HAP-1 (cell line): ENCODE measurements at places on chromosomes 4 and X.
A peak's percentile ranks its signal among the peaks of the same experiment; 100 is the strongest.

DNA sequence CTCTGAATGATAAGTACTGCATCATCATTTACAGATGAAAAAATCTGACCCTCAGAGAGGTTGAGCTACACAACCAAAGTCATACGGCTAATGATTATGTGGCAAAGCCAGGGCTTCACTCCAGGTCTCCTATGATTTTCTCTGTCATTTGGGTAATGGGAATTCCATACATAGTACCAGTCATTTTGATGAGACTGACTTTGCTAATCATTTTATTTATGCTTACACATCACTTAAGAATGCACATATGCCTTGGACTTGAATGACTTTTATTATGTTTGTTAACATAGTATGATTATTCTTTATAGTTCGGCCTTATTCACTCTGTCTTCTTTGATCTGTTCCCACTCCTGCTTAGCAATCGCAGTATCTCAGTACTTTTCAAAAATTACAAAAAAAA lies 255.1 kb upstream of the GPRIN3 start:
- no peak for DNase-seq

GRCh38 chr4:165921546-165921945 lies 48.5 kb downstream of the TLL1 start:
- DNase-seq = no peak

DNA sequence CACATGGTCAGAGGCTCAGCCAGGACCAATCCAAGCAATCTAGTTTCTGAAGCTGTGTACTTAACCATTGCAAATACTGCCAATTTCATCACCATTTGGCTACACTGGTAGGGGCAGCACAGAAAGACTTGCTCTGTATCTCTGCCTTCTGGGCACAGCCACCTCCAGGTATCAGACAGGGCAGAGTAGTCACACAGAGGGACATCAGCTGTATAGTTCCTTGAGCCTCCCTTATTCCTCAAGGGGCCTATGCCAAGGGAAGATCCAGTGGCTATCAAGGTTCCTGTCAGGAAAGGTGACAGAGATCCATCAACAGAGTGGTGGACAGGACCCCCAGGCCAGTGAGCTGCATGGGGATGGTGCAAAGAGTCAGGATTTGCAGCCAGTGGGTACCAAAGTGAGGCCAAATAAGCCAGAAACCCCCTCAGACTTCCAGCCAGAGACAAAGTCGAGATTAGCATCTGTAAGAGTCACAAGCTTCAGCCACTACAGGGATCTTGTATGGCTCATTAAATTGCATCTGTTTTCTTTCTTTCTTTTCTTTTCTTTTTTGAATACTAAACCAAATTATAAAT lies 381.6 kb upstream of the CPEB2 start:
- DNase-seq = no peak

DNA sequence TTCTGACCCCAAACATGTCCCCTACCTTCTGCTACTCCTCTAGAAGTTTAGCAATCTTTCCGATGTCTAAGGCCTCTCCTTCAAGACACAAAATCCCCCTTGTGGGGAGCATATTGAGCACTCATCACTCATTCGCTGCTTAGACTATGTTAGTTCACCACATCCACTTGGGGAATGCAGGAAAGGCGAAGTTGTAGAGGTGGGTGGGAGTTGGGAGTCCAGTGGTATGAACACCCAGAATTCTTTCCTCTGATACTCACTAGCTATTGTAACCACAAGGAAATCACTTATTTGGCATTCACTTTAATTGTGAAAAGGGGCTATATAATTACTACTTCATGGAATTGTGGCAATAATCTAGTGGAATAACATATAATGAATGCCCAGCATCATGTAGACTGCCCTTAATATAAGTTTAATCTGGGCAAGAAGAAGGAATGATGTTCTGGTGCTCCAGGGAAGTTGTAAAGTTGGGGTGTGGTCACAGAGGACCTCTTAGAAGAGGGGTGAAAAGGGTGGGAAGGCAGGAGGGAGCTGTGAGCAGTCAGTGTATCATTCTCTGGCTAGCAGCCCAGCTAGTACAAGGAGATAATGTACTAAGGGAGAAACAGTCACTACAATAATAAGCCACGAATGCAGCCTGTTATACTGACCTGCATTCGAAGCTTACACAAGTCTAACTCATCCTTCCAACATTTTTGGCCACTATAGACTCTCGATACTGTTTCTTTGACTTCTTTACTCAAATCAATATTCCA lies 468.2 kb upstream of the DIPK2B start:
- no peak for DNase-seq

GRCh38 chrX:120504569-120504968 lies 35.5 kb upstream of the LAMP2 start:
- no peak for DNase-seq

GRCh38 chrX:35444671-35445355 lies 353.3 kb upstream of the MAGEB16 start:
- DNase-seq = no peak

GRCh38 chrX:94204524-94204923 lies 530.5 kb downstream of the FAM133A start:
- DNase-seq = peak; percentile 35

- DNase-seq = no peak
Measured at GRCh38 chr4:183765251-183765911, 106.3 kb downstream of the TRAPPC11 start.

GRCh38 chrX:38929966-38930421 lies 128.7 kb downstream of the MID1IP1 start:
- DNase-seq = no peak

GRCh38 chrX:15672881-15673280 lies 8.3 kb upstream of the CLTRN start:
- no peak for DNase-seq

GRCh38 chr4:17681281-17682221 lies 67.1 kb downstream of the MED28 start:
- no peak for DNase-seq

DNA sequence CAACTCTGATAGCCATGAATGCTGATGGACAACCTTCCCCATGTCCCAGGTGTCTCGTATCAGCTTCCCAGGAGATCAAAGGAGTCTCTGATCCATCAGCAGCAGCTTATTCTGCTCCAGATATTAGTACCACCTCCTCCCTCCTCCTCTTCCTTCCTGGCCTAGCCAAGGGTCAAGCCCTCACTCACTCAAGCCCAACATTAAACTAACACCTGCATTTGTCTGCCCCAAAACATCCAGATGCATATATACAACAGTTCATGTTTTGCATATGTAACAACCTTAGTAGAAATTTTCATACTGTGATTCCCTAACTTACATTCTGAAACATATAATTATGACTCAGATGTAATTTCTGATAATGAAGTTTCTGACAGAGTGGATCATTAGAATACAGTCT lies 29.9 kb downstream of the BCLAF3 start:
- no peak for DNase-seq

DNA sequence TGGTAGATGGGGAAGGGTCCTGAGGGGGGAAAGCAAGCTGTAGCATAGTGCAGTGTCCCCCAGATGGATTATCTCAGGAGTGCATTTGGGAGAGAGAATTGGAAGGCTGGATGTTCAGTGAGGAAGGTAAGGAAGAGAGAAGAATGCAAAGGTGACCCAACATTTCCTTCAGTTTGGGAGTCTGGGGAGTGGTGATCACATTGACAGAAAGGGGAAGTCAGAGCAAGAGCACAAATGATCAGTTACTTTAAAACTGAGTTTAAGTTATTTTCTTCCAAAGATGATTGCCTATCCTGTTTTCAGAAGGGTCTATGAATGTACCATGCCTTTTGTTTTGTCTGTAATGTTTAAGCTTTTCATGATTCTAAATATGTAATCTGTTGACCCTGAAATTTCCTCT lies 47.6 kb downstream of the ARHGAP10 start:
- no peak for DNase-seq

GRCh38 chrX:39443240-39443639 lies 642.0 kb downstream of the MID1IP1 start:
- no peak for DNase-seq

DNA sequence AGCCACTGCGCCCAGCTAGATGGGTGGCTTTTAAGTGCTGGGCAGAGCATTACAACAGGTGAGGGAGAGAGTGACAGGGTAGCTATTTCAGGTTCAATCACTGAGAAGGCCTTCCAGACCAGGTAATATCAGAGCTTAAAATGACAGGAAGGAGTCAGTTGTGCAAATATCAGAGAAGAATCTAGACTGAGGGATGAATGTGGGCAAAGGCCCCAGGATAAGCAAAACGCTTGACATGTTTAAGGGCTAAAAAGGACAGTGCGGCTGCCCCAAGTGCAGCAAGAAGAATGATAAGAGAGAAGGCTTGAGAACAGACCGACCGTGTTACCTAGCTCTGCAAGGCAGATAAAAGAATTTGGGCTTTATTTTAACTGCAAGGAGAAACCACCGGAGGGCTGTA lies 18.6 kb downstream of the AADAT start:
- DNase-seq = no peak

DNA sequence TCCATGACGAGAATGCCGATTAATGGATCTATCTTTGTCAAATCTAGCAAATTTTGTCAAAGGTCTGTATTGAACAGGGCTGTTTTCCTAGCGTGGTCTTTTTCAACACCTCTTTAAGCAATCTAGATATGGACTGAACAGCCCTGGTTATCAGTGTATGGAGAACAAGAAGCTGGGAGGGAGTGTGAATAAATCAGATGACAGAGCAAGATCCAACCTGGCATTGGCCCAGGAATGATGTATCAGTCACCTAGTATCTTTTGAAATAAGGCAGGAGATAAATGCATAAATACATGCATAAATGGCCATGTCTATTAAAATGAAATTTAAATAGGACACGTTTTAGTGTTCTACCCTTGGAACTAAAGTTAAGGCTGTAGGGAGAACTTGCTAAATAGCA lies 15.7 kb upstream of the AP1S2 start:
- no peak for DNase-seq

GRCh38 chr4:51906167-51906958 lies 63.4 kb downstream of the DCUN1D4 start:
- DNase-seq = no peak

DNA sequence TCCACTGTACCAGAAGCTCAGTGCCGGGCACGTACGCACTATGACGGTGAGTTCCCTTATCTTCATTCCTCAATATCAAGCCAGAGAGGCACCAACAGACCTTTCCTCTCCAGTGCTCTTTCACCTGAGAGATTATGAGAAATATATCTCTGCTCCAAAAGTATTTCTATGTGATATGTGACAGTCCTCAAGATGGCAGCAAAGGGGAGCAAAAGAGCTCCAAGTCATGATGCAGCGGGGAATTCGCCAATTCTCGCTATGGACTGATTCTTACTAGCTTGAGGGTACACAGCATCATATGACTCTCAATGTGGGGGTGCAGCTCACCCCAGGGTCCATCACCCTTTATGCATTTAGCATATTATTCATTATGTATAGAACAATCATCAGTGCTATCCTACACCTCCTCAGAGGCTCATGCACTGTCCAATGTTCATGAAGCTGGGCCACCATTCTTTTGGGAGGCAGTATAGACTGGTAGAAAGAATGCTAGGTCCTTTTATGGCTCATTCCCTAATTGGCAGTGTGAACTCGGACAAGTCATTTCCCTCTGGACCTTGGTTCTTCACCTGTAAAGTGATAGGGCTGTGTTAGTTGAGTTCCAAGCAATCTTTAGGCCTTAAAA lies 12.8 kb upstream of the IQSEC2 start:
- DNase-seq = no peak

GRCh38 chr4:38424151-38424871 lies 239.7 kb upstream of the KLF3 start:
- DNase-seq = no peak

DNA sequence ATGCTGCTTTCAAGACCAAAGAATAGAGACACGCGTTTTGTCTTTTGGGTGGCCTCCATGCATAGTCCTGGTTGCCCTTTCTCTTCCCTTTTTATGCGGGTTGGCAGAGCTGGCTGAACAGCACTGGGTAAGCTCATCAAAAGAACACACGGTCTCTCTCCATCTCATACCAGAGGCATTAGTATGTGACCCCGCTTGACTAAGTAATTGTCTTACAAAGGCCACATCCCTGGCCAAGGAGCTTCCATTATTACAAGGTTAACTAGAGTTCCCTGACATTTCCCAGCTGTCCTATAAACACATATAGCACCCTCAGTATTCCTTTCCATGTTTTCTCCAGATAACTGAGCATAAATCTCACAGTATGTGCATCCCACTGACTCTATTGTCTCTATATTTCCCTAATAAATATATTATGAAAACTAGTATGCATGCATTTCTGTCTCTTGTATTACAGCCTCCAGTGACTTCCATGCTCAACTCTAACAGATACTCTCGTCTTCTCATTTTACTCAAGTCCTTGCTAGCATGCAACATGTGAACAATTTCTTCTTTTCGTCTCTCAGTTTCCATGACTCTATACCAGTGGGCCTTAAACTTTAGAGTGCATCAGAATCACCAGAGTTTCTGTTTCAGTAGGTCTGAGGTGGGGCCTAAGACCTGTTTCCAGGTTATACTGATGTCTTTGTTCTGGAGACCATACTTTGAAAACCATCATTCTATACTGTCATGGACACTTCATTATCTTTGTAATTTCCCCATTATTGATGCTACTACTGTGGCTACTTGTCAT lies 247.7 kb upstream of the ARSJ start:
- no peak for DNase-seq

- DNase-seq = peak; percentile 83
Measured at GRCh38 chr4:143713955-143714625, 13.6 kb upstream of the FREM3 start.

DNA sequence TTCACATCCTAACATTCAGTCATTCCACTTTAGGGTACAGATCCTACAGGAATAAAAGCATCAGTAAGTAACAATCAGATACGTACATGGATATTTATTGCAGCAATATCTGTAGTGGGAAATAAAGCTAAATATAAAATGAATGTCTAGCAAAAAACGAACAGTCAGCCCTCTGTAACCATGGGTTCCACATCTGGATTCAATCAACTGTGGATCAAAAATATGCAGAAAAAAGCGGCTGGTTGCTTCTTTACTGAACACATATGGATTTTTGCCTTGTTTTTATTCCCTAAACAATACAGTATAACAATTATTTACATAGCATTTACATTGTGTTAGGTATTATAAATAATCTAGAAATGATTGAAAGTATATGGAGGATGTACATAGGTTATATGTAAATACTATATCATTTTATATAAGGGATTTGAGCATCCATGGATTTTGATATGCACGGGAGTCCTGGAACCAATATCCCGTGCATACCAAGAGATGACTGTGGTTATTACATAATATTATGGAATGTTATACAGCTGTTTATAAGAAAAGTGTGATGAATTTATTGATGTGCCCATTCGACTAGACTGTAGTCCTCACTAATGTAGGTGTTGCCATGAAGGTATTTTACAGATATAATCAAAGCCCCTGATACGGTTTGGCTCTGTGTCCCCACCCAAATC lies 132.8 kb downstream of the ARHGEF9 start:
- DNase-seq = no peak

GRCh38 chrX:139201924-139202323 lies 328.6 kb upstream of the F9 start:
- no peak for DNase-seq

GRCh38 chr4:82818664-82819662 lies 20.4 kb upstream of the SCD5 start:
- no peak for DNase-seq

DNA sequence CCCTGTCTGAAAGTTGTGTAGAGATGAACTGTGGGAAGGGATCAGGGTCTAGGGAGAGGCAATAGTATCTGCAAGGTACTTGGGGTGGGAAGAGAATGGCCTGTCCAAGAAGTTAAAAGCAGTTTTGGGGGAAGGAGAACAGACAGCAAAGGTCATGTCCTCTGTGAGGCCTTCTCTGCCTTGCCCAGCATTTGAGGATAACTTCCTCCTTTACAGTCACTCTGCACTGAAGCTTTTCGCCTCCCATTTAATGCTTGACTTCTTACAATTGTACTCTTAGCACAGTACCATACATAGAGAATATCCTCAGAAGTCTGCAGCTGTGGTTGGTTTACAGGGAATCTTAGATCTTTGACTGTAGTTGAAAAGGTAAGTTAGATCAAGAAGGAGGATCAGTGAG lies 121.8 kb upstream of the AP1S2 start:
- DNase-seq = no peak
